ENCODE measurements at places on chromosomes 1 and 21.

- no peaks in the 10 kb centered on the region for H3K4me1 ChIP-seq
- DNase-seq, result no peak
- H3K27ac ChIP-seq, result no peak overlapping the region
- no peak overlapping the region for H3K4me3 ChIP-seq
Observed at GRCh38 chr21:25189497-25189896, 417.8 kb downstream of the MRPL39 start.

- H3K36me3 ChIP-seq, result no peaks in the 10 kb centered on the region
- peaks cover 9% of the 10 kb centered on the region for H3K4me1 ChIP-seq
- no peak for DNase-seq
- no peak overlapping the region for H3K4me3 ChIP-seq
- no peak overlapping the region for H3K27ac ChIP-seq
Observed at GRCh38 chr1:66598670-66599069, 64.7 kb downstream of the SGIP1 start.

- DNase-seq, result no peak
Observed at GRCh38 chr1:11394592-11395245, 84.2 kb upstream of the DISP3 start.

DNA sequence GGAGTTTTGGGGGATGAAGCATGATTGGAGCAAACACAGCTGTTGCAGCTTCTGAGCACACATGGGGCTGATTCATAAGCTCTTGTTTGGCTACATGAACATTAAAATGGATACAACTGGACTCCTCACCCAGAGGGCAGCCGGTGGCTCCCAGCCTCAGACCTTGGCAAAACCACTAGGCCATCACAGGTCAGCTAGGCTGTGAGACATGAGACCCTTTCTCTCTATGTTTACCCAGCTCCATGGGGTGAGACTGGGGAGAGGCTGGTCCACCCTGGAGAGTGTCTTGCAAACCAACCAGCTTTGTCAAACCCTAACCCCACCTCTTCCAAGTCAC, 388.7 kb downstream of the PTPRU start:
- H3K4me3 ChIP-seq, result no peak overlapping the region
- H3K4me1 ChIP-seq, result no peaks in the 10 kb centered on the region
- H3K36me3 ChIP-seq, result no peaks in the 10 kb centered on the region
- DNase-seq, result no peak
- H3K27me3 ChIP-seq, result peaks cover 7% of the 10 kb centered on the region

- no peak for DNase-seq
Observed at GRCh38 chr21:42587036-42587435, 66.4 kb upstream of the PDE9A start.

GRCh38 chr1:217847643-217848042, 216.5 kb downstream of the SPATA17 start:
- no peak for DNase-seq
- H3K4me1 ChIP-seq, result no peaks in the 10 kb centered on the region
- no peak overlapping the region for H3K27ac ChIP-seq
- H3K27me3 ChIP-seq, result no peaks in the 10 kb centered on the region
- no peak overlapping the region for H3K4me3 ChIP-seq
